ENCODE measurements at places on chromosomes 1 and 21. TPM values are rescaled to one million over a fixed set of nuclear protein-coding genes. Genes with fewer than 3 reads are reported as not detected.

Gene HAO2
- not detected for total RNA-seq

Gene IL12RB2
- not detected for total RNA-seq

Gene C1orf50
- total RNA-seq = 3.5 TPM

Gene SH2D5
- total RNA-seq = 10.7 TPM

Gene IL10
- total RNA-seq = 0.16 TPM

Gene SYCP1
- not detected for total RNA-seq

Gene DISP3
- total RNA-seq = 2.1 TPM

Gene RAB4A
- total RNA-seq = 31.3 TPM

Gene PADI2
- total RNA-seq = 4.3 TPM

Gene ADGRL2
- total RNA-seq = 90.3 TPM

Gene CFHR3
- 0.99 TPM for total RNA-seq

Gene KLHDC9
- total RNA-seq = not detected

Gene CTSS
- 14.2 TPM for total RNA-seq

Gene C1orf210
- not detected for total RNA-seq

Gene HCRTR1
- not detected for total RNA-seq

Gene CLIC6
- total RNA-seq = 0.03 TPM

Gene IL22RA1
- total RNA-seq = not detected

Gene APCS
- not detected for total RNA-seq

Gene ACTL8
- total RNA-seq = 0.08 TPM

Gene PCSK9
- total RNA-seq = 0.15 TPM

Gene CCDC185
- not detected for total RNA-seq

Gene VHLL
- 0.63 TPM for total RNA-seq

Gene ZNF683
- not detected for total RNA-seq

Gene ST7L
- total RNA-seq = 24.8 TPM

Gene SAMD13
- 3.9 TPM for total RNA-seq

Gene FCER1G
- total RNA-seq = 0.28 TPM

Gene LIN28A
- total RNA-seq = not detected

Gene S100A12
- total RNA-seq = not detected

Gene SLAMF9
- total RNA-seq = not detected

Gene VANGL2
- 11.1 TPM for total RNA-seq

Gene DEPDC1
- 44.8 TPM for total RNA-seq

Gene CYP4B1
- total RNA-seq = not detected

Gene CFHR2
- not detected for total RNA-seq

Gene PGBD5
- 21.6 TPM for total RNA-seq

Gene KCNK2
- not detected for total RNA-seq

Gene ARHGEF16
- total RNA-seq = 0.18 TPM

Gene VTCN1
- 0.40 TPM for total RNA-seq

Gene OR2L8
- not detected for total RNA-seq

Gene SH2D2A
- 0.30 TPM for total RNA-seq

Gene RBP7
- not detected for total RNA-seq

Gene CDC20
- 181 TPM for total RNA-seq

Gene OR2T1
- not detected for total RNA-seq

Gene TAS1R2
- not detected for total RNA-seq

Gene AK5
- total RNA-seq = 22.3 TPM

Gene INKA2
- total RNA-seq = 22.1 TPM

Gene CFHR5
- not detected for total RNA-seq

Gene ADORA1
- 60.9 TPM for total RNA-seq

Gene PADI3
- 6.8 TPM for total RNA-seq

Gene SPRR1B
- not detected for total RNA-seq

Gene FGGY
- 31.8 TPM for total RNA-seq

Gene A3GALT2
- total RNA-seq = not detected

Gene SLC5A3
- 7.9 TPM for total RNA-seq

Gene RABIF
- 10.5 TPM for total RNA-seq

Gene TMEM54
- 17.6 TPM for total RNA-seq

Gene LCE3E
- not detected for total RNA-seq

Gene GJA8
- total RNA-seq = not detected

Gene TMEM82
- total RNA-seq = not detected

Gene SERPINC1
- 0.22 TPM for total RNA-seq

Gene TMPRSS2
- not detected for total RNA-seq
